ENCODE measurements at places on chromosomes 1 and 21.

DNA sequence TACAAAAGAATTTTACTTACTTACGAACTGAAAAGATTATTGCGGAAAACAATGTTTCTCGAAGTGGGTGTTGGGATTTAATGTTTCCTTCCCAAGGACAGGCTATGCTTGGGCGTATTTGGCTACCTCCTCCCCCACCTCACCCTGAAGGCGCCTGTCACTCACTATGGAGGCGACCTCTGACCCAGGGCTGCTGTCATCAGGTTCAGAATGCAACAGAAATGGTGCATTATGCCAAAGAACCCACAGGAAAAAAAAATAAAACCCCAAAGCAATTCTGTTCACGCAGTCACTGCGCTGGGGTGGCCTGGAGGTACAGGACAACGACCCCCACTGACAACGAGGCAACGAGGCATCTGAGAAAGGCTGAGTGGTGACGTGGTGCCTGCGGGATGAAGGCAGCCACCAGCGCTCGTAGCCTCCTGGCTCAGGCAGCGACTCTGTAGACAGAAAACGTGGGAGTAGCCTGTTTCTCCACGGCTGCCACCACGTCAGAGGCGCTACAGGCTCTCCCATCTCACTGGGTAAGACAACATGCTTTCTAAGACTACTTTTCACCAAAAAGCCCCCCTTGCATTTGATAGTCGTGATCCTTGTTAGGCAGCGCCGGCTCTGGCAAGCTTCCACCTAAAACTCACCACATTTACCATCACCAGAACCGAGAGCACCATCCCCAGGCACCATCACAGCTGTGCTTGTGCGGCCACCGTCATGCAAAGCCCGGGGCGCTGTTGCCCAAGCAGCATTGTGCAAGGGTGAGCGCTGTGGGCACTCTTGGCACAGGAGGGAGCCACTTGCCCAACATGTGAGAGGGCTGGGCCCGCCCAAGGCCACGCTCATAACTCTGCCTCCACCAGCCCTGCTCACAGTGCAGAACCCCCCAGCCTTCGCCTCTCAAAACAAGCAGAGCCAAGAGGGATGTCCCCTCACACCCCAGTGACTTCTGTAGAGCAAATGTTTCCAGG lies 14.3 kb downstream of the NADK start:
- DNase-seq: no peak

DNA sequence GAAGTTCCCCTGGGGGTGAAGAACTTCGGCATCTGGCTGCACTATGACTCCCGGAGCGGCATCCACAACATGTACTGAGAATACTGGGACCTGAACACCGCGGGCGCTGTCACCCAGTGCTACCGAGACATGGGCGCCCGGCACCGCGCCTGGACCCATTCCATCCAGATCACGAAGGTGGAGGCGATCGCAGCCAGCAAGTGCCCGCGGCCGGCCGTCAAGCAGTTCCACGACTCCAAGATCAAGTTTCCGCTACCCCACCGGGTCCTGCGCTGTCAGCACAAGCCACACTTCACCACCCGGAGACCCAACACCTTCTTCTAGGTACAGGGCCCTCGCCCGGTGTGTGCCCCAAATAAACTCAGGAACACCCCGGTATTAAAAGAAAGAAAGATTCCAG lies 22.0 kb upstream of the SLC9A1 start:
- no peak for DNase-seq

GRCh38 chr1:175845338-175845737 lies 101.9 kb upstream of the TNR start:
- no peak for DNase-seq

- DNase-seq: no peak
Observed at GRCh38 chr21:18646116-18646515, 242.5 kb upstream of the TMPRSS15 start.

- no peak for DNase-seq
Observed at GRCh38 chr1:160261556-160261892, 825 bp downstream of the DCAF8 start.

DNA sequence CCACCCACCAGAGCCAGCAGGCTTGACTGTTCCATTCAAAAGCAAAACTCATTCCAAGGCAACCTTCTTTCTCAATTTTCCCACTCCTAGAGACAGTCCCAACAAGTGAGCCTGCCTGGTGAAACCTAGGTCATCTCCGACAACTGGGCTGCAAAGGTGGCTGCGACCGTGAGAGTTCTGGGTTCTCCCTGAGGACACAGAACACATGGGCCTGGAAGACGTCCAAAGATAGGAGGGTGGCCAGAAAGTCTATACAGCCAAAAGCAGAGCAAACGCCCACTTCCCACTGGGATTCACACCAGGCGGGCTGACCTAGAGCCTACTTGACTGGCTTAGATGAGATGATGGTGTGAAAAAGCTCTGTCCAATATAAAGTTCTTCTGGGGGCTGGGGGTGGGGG lies 90.2 kb upstream of the GRIK3 start:
- DNase-seq: no peak

- DNase-seq: no peak
Observed at GRCh38 chr21:45873866-45874265, 107.7 kb upstream of the COL6A1 start.

- no peak for DNase-seq
Observed at GRCh38 chr1:222728746-222729145, 8.3 kb upstream of the FAM177B start.

DNA sequence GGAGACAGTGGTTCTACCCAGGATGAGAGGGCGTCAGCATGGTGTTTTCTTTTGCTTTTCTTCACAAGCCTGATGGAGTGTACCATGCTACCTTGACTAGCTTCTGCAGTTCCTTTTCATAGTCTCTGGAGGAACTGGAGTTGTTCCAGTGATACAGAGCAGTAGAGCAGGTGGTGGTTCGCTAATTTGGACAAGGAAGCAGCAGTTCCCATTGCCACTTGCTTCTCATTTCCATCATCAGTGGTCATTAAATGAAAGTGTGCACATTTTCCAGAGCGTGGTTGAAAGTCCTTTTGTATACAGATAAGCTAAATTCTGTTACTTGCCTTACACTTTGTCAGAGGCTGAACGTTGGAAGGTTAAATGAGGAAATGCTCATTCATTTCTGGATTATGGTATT lies 182.3 kb downstream of the C1orf21 start:
- DNase-seq: no peak

- DNase-seq: no peak
Observed at GRCh38 chr1:89887270-89887669, 66.4 kb downstream of the LRRC8D start.

DNA sequence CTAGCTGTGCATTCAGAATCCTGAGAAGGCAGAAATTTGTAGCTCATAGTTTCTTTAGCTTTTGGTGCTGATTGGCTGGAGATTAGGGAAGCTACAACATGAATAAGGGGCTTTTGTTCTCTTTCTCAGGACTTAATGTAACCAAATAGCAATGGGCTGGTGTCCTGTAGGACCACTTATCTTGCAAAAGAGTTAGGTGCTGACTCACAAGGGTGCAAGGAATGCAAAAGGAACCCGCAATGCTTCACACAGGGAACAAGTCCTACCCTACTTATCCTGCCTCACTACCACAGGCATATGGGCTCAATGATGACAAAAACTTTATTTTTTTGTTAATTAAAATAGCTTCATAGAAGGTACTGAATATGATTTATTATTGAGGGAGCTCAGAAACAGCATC lies 541.5 kb downstream of the AMY1C start:
- no peak for DNase-seq

DNA sequence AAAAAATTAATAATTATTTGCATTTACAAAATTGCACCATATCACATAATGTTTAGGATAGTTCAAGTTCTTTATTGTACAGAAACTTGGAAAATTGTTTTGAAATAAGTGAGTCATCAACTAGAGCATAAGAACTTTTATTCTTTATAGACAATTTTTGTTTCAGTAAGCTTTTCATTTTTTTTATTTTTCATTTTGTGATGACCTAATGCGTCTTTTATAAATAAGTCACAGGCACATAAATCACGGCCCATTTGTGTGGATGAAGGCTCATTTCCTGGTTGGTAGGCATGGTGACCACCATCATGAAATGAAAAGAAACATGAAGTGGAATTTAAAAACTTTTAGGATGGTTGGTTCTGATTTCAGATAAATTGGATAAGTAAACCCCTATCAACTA lies 39.3 kb downstream of the SPAG17 start:
- DNase-seq: no peak

GRCh38 chr1:119504831-119505230 lies 2.2 kb upstream of the HSD3B1 start:
- no peak for DNase-seq

DNA sequence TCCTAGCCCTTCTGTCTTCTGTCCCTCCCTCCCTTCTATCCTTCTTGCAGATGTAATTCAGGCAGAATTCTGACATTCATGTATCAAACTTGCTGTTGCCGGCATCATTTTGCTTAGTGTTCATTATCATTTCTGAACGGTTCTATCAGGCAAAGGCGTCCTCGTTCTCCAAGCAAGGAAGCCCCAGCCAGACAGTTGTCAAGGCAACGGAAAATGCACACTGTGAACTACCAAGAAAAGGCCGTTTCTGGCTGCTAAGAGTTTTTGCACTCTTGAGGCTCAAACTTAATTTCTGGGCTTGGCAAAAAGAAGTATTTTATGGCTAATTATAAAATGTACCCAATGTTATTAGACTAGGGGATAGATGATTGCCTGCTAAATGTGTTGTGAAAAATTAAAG lies 164.7 kb upstream of the KCNJ15 start:
- no peak for DNase-seq

DNA sequence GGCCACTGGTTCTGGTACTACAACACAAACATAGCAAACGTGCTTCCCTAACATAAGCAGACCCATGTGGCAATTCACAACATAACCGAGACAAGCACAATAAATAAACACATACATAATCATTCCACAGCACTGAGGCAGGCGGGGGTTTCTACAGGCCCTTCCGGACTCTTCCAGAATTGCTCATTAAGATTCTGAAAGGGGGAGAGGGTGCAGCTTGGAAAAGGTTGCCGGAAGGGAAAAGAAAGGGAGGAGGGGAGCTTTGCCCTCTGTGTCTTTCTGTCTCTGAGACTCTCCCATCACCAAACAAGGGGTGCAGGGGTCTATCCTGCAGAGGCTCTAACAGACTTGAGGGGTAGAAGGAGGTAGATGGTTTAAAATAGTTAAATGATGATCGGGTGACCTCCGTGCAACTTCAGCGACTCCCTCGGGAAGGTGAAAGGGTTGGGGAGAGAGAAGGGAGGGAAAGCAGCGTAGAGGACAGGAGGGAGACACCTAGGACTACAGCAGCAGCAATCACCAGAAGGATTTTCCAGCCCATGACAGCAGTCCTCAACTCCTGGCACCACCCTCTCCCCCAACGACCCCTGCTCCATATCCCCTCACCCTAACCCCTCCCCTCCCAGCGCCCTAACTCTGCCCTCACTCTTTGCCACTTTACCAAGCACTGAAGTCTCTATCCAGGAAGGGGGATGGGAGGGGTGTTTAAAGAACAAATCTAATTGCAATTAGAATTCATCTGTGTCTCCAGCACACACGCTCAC lies 365.5 kb upstream of the ESRRG start:
- no peak for DNase-seq

- DNase-seq: no peak
Observed at GRCh38 chr1:54764922-54765561, 719 bp upstream of the PARS2 start.

DNA sequence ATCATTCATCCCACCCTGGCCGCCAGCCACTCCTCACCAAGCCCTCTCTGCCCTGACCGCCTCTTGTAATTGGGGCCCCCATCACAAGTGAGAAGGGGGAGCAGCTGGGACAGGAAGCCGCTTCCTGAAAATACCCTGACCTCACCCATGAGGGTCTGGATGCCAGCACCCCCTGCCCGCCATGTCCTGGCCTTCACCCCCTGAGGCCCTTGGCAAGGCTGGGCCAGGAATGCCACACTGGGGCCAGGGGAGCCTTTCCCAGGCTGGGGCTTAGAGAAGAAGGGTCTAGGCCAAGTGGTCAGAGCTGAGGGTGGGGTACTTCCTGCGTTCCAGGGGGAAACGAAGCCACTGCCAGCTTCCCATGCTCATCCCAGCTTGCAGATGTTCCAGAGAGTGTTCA lies 60.5 kb downstream of the TAS1R2 start:
- no peak for DNase-seq

DNA sequence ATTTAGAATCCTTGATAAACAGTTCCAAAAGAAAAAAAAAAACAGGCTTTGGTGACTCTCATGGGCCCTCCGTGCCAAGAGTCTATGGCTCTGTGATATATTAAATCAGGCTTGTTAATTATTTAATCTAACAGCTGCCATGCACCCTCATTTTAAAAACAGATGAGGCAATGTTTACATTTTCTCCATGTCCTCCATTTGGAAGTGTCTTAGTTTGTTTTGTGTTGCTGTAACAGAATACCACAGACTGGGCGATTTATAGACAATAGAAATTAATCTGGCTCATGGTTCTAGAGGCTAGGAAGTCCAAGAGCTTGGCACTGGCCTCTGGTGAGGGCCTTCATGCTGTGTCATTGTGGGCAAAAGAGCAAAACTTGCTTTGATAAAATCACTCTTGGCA lies 58.0 kb downstream of the B3GALT5 start:
- DNase-seq: no peak

DNA sequence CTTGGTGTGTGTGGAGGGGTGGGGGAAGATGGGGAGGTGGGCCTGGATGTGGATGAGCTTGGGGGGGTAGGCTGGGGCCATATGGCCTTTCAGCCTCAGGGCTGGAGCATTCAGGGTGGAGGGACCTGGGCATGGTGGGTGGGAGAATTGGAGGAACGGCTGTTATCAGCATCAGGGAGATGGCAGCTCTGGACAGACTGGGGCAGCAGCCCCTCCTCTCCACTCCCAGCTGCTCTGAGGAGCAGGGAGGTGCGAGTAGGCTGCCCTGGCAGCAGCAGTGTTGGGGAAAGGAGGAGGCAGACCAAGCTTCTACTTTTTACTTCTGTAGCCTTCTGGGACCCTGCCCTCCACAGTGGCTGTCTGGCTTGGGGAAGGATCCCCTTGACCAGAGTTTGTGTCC lies 10.2 kb downstream of the PPFIA4 start:
- no peak for DNase-seq

DNA sequence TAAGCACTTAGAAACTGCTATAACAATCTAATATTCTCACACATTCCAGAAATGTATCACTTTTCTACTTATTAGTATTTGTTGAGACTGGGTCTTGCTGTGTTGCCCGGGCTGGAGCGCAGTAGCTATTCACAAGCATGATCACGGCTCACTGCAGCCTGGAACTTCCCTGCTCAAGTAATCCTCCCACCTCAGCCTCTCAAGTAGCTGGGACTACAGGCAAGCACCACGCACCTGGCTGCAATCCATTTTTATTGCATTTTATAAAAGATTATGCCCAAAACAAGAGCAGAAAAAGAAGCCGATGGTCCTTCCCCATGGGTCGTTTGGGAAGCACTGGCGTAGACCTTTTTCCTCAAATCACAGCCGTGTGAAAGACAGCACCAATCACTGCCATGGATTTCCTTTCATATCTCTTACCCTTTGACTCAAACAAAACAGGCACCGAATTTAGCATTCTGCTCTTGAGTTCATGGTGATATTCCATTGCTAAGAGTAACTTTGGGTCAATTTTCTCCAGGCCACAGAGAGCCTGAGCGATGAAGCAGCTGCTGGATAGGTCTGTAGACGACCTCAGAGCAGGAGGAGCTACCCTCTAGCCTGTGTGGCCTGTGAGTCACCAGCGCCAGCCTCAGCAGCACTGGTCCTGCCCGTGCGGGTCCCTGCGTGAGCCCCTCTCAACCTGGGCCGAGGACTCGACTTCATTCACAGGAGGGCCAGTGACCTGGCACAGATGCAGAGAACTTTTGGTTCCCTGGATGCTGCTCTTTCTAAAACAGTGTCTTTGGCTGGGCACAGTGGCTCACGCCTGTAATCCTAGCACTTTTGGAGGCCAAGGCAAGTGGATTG lies 80.8 kb downstream of the PIK3CD start:
- no peak for DNase-seq

Measured in endothelial cell (in vitro differentiated cells).